ENCODE measurements at places on chromosomes 7 and 10.

GRCh38 chr10:122057841-122058413, 69.0 kb downstream of the TACC2 start:
- no peak for DNase-seq

DNA sequence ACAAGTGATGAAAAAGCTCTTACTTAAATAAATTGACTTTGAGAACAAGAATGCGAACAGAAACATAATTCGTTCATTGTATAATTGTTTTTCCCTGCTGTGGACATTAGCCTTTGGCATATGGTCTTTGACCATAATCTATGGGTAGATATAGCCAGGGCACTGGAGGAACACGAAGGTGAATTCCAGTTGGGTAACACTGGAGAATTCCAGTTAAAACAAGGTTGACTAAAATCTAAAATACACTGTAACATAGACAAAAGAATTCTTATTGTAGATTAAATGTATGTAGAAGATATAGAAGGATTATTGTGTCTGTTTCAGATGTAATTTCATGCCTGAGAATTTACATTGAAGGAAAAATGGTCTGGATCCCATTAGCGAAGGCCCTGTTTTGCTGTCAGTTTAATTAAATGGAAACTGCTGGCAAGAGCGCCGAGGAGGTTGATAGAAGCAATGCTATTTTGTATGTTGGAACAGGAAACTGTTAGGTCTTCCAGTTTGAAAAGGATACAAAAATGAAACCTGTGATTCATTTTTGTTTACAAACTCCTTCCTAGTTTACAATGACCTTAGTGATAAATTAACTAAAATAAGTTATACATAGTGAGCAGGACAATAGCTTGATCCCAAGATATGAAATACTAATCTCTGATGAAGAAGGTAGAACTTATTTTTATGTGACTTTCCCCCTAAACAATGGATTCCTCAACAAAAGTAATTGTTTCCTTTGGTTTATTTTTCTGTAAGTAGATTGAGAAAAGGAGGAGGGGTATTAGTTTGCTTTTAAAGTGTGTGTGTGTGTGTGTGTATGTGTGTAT, 68.9 kb downstream of the ARID5B start:
- no peak for DNase-seq

DNA sequence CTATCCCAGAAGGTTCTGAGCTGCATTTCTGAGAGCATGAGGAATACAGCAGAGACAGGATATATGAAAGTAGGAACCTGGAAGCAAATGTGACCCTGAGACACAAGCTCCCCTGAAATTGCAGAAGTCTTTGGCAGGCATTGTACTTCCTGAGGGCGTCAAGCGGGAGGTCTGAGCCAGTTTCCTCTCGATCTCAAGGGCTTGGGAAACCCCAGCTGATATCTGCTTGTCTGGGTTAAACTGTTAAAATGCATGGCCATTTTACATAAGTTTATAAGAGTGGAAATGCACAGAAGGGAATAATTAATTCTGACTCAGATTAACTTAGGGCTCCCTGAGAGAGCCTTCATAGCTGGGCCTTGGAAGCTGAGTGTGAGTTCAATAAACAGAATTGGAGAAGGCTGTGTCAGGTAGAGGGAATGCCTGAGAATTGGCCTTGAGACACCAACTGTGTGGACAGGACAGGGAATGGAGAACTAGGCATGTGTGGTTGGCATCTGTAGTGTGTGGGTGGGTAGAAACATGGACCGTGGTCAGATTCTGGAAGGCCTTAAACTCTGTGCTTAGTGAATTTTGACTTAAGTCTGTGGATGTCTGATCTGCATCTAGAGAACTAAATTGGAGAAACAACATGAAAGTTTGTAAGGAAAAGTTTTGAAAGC, 53.3 kb downstream of the WIPF3 start:
- no peak for DNase-seq

DNA sequence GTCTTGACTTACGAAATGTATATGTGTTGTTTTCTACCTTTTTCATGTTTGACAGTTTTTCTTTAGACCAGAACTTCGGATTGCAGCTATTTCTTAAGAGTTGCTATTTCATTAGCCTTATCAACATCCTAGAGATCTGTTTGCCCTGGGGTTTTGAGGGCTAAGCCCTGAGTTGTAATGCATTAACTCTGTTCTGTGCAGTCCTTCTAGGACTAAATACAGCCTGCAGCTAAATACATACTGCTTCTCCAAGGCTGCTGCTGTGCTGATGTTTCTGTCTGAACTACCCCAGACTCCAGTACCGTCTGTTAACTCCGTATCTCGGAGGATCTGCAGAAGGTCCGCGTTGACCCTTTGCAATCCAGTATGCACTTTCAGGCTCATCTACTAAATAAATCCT, 26.5 kb downstream of the KIAA1217 start:
- DNase-seq: no peak

GRCh38 chr10:69045441-69046300, 42.2 kb upstream of the SRGN start:
- DNase-seq: no peak

GRCh38 chr10:122044713-122045112, 55.8 kb downstream of the TACC2 start:
- no peak for DNase-seq
